ENCODE measurements at places on chromosomes 11 and 22.

DNA sequence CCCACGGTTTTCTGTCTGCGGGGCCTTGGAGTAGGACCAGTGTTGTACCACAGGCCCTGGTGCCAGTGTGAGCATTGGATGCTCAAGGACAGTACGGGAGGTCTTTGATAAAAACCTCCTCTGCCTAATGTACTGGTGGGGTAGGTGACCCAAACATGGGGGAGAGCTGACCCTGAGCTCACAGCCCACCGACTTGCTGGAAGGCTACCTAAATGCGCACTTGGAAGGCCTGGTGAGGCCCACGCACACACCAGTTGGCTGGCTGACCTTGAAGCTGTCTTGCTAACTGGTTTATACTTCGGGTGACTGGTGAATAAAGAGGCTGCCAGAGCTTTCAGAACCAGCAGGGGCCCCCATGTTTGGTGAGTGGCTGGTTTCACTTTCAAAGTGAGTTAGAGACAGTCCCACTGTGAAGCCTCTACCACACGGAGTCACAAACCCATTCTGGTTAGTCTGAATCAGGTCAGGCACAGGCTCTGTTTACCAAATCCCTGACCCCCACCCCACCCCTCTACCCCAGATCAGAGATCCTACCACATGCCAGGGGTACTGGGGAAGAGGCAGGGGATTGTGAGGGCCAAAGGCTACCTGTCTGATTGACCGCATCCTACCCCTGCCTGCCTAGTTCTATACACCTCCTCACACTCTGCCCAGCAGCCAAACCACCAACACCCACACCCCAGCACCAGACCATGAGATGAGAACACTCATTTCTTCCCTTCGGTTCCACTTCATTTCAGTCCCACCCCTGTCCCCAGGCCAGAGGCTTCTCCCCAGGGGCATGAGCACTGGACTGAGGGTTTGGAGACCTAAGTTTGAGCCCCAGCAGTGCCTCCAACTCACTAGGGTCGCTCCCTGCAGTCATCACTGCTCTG, 12.7 kb upstream of the IL2RB start:
- peaks cover 24% of the 10 kb centered on the region for H3K27me3 ChIP-seq
- no peak overlapping the region for H3K4me3 ChIP-seq
- H3K27ac ChIP-seq, result no peak overlapping the region
- no peak for DNase-seq

- no peaks in the 10 kb centered on the region for H3K27me3 ChIP-seq
- no peak overlapping the region for H3K4me3 ChIP-seq
- no peak overlapping the region for H3K27ac ChIP-seq
- DNase-seq, result no peak
These were observed 96.8 kb downstream of the ATM start for GRCh38 chr11:108319541-108320145.

DNA sequence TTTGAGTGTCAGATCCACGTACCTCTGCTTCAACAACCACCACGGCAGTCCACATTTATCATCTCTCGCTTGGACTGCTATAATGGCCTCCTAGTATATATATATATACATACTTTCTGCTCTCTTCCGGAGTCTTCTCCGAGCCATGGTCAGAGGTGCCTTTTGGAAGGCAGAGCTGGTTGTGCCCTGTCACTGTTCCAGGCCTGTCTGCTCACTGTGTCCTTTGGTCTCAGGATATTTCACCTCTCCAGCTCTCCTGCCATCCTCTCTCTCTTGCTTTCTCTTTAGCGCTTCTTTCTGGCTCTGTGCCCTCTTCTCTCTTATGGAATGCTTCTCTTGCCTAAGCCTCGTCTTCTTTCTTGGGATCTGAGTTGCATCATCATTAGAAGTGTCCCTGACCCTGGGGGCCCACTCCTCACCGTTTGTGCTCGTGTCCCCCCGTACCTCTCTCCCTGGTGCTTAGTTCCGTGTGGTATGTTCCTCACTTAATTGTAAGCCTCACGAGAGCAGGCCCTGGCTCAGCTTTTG, 86.1 kb upstream of the RASSF10 start:
- DNase-seq, result no peak
- no peak overlapping the region for H3K4me3 ChIP-seq

GRCh38 chr11:75279273-75279672, 38.7 kb downstream of the TPBGL start:
- peaks cover 1% of the 10 kb centered on the region for H3K4me1 ChIP-seq
- no peaks in the 10 kb centered on the region for H3K27me3 ChIP-seq
- no peak for DNase-seq
- peaks cover 8% of the 10 kb centered on the region for H3K36me3 ChIP-seq

- no peaks in the 10 kb centered on the region for H3K36me3 ChIP-seq
- no peak for DNase-seq
- H3K27me3 ChIP-seq, result peaks cover 14% of the 10 kb centered on the region
- H3K4me1 ChIP-seq, result peaks cover 20% of the 10 kb centered on the region
- H3K27ac ChIP-seq, result no peak overlapping the region
- no peak overlapping the region for H3K4me3 ChIP-seq
These were observed 97.8 kb upstream of the CSNK2A3 start for GRCh38 chr11:11450744-11451362.

DNA sequence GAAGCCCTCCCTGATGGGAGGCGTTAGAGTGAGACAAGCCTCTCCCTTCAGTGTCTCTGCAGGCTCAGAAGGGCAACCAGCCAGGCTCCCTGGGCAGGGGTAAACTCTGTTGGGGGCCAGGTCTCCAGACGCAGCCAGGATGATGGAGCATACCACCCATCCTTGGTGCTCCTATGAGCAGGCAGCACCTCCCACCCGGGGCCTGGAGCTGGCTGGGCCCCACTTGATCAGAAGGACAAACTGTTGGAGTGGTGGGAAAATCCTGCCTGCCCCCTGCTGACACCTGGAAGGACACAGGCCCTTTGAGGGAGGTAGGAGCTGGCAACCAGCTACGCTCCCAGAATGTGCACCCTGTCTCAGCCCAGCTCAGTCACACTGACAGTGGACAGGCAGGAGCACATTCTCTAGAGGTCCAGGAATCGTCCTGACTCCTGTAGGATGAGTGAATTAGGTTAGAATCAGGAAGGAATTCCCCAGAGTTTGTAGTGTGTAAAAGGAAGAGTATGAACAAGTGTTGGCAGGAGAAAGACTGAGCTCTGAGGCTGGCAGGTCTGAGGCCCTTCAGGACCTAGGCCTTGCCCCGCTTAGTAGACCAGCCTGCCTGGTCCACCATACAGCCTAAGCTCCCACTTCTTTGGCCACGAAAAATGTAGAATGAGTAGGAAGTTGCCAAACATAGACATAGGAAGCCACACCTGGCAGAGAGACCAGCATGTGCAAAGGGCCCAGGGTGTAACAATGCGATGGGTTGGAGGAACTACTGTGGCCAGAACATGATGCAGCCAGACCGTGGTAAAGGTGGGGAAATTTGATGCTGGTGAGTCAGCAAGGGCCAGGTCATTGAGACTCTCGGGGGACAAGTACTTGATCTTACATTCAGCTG, 19.1 kb downstream of the ARHGEF17 start:
- no peak for DNase-seq
- peaks cover 60% of the 10 kb centered on the region for H3K4me1 ChIP-seq
- H3K4me3 ChIP-seq, result no peak overlapping the region
- no peaks in the 10 kb centered on the region for H3K36me3 ChIP-seq
- no peaks in the 10 kb centered on the region for H3K27me3 ChIP-seq

- no peaks in the 10 kb centered on the region for H3K4me1 ChIP-seq
- DNase-seq, result no peak
- no peaks in the 10 kb centered on the region for H3K27me3 ChIP-seq
- no peak overlapping the region for H3K4me3 ChIP-seq
- H3K36me3 ChIP-seq, result peaks cover 19% of the 10 kb centered on the region
These were observed 27.3 kb downstream of the XRCC6 start for GRCh38 chr22:41648432-41648831.

DNA sequence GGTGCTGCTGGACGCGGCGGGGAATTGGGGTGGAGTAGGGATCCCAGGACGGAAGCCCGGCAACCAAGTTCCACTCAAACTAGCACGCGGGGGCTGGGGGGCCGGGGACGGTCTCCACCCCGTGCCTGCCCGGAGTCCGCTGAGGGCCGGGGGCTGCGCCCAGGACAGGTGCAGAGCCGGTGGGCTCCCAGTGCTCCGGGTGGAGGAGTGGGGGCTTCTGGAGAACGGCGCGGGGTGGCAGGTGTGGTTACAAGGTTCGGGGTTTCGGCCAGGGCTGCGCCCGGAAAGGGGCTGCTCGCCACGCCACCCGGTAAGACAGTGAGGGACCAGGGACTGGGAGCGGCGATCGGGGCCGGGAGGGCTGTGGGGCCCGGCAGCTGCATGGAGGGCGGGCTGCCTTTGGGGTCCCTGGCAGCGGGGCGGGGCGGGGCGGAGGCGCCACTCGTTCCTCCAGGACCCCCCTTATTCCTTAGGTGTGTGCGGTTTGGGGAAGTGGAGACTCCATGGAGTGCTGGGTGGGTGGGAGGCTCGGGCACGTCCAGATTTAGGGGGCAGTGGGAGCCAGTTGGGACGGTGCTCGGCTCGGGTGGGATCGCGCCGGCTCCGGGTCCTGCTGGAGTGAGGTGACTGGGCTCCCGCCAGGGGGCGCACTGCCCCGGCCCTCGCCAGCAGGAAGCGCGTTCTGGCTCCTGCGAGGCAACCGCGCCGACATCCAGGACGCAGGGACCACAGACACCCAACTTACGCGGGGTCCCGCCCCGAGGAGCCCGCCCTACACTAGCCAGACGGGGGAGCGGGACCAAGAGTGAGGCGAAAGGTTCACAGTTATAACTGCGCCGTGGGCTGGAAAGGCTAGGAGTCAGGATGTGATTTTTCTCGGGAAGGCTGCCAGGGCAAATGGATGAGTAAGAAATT, 868 bp downstream of the TSPAN18 start:
- H3K27ac ChIP-seq, result peak overlapping the region; percentile 87
- peaks cover 18% of the 10 kb centered on the region for H3K4me1 ChIP-seq
- H3K36me3 ChIP-seq, result no peaks in the 10 kb centered on the region
- H3K27me3 ChIP-seq, result peaks cover 15% of the 10 kb centered on the region
- H3K4me3 ChIP-seq, result peak overlapping the region; percentile 82

GRCh38 chr11:105960252-105961245, 61.5 kb downstream of the MSANTD4 start:
- H3K36me3 ChIP-seq, result no peaks in the 10 kb centered on the region
- H3K27ac ChIP-seq, result no peak overlapping the region
- no peak overlapping the region for H3K4me3 ChIP-seq
- no peak for DNase-seq
- H3K4me1 ChIP-seq, result no peaks in the 10 kb centered on the region

DNA sequence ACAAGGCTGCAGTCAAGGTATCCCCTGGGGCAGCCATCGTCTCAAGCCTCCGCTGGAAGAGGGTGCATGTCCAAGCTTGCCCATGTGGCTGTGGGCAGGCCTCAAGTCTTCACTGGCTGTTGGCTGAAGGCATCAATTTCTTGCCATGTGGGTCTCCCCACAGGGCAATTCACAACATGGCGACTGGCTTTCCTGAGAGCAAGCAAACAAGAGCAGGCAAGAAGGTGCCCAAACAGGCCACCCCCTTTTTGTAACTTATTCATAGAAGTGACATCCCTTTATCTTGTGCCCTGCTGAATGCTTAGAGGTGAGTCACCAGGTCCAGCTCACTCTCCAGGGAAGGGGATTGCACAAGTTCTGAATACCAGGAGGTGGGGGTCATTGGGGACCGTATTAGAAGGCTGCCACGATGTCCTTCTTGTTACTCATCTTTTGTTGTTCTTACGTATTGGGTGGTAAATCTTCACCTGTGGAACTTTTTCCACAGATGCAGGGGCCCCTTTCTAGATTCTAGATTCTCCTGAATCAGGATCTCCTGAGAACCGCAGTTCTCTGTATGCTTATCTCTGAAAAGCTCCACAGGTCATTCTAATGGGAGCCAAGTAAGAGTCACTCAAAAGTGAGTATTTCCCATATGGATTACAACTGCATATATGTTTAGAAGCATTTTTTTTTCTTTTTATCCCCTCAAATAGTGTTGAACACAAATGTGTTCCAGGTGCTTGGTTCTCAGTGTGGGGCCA, 44.2 kb upstream of the MICAL2 start:
- H3K36me3 ChIP-seq, result no peaks in the 10 kb centered on the region
- no peaks in the 10 kb centered on the region for H3K27me3 ChIP-seq
- DNase-seq, result no peak
- no peak overlapping the region for H3K4me3 ChIP-seq
- H3K4me1 ChIP-seq, result peaks cover 16% of the 10 kb centered on the region

DNA sequence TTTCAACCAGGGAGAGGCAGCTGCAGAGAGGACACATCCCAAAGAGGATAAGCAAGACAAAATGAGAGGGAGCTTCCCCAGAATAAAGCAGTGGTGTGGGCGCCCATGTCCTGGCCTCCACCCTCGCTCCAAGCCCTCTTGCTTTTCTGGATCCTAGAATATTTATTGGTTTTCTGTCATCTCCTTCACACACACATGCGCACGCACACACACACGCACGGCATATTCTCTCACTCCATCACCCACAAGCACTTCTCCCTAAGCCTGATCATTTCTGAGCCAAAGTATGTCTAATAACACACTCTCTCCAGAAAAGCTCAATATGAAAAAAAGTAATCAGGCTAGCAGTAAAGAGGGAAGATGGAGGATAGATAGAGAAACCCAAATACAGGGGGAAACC, 7.6 kb downstream of the IGSF9B start:
- H3K4me1 ChIP-seq, result peaks cover 4% of the 10 kb centered on the region
- no peaks in the 10 kb centered on the region for H3K36me3 ChIP-seq
- H3K27me3 ChIP-seq, result peaks cover 65% of the 10 kb centered on the region
- peak overlapping the region; percentile 59 for H3K27ac ChIP-seq
- DNase-seq, result no peak

DNA sequence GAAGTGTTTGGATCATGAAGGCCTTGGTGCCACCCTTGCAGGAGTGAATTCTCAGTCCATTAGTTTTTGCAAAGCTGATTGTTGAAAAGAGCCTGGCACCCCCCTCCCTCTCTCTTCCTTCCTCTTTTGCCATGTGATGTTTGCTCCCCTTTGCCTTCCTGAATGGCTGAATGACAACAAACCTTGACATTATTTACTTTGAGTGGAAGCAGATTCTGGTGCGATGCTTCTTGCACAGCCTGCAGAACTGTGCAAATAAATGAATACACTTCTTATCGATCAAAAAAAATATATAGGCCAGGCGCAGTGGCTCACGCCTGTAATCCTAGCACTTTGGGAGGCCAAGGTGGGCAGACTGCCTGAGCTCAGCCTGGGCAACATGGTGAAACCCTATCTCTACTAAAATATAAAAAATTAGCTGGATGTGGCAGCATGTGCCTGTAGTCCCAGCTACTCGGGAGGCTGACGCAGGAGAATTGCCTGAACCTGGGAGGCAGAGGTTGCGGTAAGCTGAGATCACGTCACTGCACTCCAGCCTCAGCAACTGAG, 2.0 kb upstream of the NARS2 start:
- DNase-seq, result no peak
- peak overlapping the region; percentile 40 for H3K4me3 ChIP-seq
- peak overlapping the region; percentile 29 for H3K27ac ChIP-seq
- H3K36me3 ChIP-seq, result no peaks in the 10 kb centered on the region

GRCh38 chr11:83156996-83157593, at the start of gene PCF11:
Gene PCF11 (plus strand): TSS chr11:83157131. CDS start chr11:83157440, 309 bp downstream.
- DNase-seq, result no peak
- peaks cover 11% of the 10 kb centered on the region for H3K36me3 ChIP-seq
- H3K27me3 ChIP-seq, result no peaks in the 10 kb centered on the region
- peak within 1 kb of the TSS; percentile 100 for H3K4me3 ChIP-seq
- peak within 1 kb of the TSS; percentile 100 for H3K27ac ChIP-seq
